ENCODE measurements at places on chromosomes 11 and 22.

- DNase-seq, result no peak
These were observed 5.4 kb downstream of the HINFP start for GRCh38 chr11:119126675-119127268.

GRCh38 chr22:25510876-25511275 is 53.6 kb upstream of the GRK3 start:
- DNase-seq, result no peak

DNA sequence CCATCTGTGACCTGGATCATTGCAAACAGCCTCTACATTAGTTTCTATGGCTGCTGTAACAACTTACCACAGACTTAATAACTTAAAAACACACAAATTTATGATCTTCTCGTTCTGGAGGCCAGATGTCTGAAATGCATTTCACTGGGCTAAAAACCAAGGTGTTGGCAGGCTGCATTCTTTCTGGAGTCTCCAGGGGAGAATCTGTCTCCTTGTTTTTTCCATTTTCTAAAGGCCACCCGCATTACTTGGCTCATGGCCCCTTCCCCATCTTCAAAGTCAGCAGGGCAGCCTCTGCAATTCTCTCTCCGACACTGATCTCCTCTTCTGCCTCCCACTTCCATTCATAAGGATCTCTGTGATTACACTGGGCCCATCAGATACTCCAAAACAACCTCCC is 11.6 kb downstream of the SCGB1A1 start:
- no peak for DNase-seq

DNA sequence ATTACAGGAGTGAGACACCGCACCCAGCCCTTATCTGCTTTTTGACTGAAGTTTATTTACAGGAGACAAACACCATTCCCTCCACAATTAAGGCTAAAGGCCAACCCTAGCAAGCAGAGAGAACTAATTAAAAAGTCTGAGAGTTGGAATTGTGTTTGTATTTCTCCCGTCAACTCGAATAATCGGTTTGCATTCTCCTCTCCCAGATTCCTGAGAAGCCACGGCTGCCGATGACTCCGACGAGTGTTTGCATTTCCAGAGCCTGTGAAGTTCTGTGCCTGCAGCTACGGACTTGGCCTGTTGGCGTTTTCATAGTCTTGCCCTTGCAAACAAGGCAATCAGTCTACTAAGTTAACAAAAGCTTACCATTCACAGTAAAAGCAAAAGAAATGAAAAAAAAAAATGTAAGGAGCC is 73.2 kb upstream of the NUP50 start:
- no peak for DNase-seq

DNA sequence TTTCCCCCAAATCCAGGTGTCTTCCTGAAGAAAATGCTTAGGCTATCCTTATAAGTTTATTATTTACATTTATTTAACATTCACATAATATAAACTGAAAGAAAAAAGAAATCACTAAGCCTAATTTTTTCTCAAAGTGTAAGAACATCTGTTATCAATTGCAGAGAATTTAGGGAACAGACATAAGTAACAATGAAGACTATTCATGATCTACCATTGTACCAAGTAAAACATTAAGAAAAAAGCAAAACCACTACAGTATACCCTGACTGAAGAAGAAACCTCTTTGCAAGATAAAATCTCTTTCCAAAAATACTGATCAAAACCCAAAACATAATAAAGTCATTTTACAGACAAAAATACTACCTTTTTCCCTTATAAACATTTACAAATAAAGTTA is 60.5 kb downstream of the NUP98 start:
- no peak for DNase-seq

DNA sequence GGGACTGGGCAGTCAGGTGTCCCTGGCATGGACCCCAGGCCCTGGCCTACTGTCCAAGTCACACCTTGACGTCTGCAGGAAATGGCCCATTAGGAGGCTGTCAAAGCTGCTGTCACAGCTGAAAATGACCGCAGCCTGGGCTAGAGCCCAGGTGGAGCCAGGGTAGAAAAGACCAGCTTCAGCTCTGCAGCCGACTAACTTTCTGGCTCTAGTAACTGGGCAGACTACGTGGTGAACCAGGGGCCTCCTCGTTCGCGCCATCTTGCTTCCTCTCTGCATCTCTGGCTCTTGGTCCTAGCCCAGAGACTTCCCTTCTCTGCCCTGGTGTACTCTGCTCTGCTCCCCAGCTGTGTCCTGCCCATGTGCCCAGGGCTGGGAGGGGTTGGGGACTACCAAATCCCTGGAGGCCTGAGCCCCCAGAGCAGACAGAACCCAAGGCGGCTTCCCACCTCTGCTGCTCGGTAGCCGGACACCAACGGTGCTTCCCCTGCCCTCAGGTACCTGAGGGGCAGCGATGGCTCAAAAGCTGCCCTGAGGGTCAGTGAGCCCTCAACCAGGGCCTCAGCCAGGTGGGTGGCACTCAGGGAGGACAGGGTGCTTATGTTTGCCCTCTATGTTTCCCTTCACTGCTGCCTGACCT is 19.7 kb downstream of the SART1 start:
- DNase-seq, result no peak

DNA sequence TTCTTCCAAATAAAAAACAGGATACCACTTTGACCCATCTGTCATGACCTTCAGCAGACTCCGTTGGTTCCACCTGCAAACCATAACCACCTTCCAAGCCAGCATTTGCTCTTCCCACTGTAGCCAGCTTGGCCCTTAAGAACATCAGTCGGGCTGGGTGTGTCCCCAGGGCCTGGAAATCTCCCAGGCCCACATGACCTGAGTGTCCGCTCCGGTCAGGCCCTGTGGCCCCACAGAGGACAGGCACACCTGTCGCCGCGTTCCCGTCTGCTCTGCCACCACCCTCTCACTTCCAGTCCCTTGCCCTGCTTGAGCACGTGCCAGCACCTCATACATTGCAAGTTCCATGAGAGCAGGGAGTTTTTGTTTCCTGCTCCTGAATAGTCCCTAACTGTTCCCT is 65.7 kb upstream of the PITPNB start:
- no peak for DNase-seq

- no peak for DNase-seq
These were observed 35.3 kb downstream of the MYBPC3 start for GRCh38 chr11:47317064-47317828.

DNA sequence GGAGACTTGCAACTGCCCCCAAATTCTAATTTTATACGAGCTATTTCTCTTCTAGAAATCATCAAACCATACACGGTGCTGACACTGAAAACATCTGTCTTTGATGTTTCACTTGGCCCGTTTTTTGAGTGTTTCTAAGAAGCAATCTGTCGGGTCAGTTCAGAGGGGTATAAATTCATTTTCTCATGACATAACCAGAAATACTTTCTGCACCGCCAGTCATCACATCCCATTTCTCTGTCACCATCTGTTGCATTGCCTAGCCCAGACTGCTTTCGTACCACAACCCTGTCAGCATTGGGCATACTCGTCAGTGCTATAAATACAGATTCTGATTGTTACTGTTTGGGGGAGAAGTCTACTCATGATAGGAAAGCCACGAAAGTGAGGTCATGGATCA is 63.1 kb upstream of the CCDC90B start:
- no peak for DNase-seq

DNA sequence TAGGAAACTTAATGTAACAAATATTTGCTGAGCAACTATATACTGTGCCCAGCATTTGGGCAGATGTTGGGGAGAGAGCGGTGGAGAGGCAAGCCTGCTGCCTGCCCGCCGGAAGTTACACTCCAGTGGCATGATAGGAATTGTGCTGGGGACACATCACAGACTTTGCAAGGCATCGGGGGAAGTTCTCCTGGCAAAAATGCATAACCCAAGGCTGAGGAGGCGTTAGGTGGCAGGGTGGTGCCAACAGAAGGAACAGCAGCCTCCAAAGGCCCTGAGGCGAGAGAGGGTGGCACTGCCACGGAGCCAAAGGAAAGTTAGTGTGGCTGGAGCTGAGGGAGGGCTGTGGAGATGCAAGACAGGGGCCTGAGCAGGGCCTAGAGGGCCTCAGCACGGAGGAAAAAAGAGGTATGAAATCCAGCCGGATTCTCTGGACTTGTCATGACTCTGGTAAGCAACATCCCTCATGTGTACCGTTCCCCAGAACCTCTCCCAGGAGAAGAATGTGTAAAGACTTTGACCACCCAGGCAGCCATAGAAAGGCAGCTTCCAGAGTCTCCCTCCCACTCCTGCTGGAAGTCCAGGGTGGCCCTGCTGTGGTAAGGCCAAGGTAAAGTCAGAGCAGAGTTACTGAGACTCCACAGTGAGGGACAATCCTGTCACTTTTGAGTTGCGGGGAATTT is 76.1 kb upstream of the RAB1B start:
- no peak for DNase-seq

DNA sequence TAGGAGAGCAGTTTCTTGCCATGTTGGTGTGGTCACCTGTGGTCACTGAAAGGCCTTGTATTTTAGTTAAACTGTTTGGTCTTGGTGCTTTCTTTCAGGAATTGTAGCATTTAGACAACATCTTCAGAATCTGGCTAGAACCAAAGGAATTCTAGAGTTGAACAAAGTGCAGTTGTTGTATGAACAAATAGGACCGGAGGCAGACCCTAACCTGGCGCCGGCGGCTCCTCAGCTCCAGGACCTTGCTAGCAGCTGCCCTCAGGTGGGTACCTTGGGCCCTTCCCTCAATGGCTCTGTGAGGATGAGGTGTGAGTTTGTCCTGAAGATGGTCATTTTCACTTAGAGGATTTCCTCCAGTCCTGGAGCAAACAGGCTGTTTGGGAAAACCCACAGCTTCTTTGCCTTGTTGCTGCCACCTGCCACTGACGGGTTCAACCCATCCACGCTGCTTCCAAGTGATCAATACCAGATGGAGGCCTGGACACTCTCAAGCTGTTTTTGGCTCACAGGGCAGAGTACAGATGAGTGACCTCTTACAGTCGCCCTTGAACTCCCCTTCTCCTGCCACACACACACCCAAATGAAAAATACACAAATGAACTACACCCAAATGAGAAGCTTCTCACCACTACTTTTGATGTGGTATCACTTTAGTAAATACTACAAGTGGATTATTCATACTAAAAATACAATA is 45.2 kb downstream of the PPP2R1B start:
- DNase-seq, result no peak

- no peak for DNase-seq
These were observed 79.5 kb downstream of the BARX2 start for GRCh38 chr11:129455101-129455500.

DNA sequence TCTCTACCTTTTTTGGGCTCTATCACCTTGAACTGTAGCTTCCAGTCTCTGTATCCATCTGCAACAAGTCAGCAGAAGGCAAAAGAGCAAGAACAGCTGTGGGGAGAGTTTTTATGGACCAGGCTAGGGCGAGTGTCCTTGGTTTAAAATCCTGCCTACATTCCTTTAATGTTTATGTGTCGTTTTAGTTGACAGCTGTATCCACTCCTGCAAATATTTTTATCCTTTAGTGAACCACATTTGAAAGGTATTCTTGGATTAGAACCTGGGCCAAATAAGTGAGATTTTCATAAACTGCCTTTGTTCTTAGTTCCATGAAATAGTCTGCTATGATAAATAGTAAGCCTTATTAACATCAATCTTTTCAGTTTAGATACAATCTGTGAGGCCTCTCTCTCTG is 712.2 kb downstream of the ETS1 start:
- DNase-seq, result no peak
